ENCODE measurements at places on chromosomes 6 and 20.

GRCh38 chr6:72865467-72865866 lies 243.6 kb downstream of the KCNQ5 start:
- DNase-seq: no peak

GRCh38 chr6:81241126-81242041 lies 511.1 kb downstream of the TENT5A start:
- DNase-seq: no peak

DNA sequence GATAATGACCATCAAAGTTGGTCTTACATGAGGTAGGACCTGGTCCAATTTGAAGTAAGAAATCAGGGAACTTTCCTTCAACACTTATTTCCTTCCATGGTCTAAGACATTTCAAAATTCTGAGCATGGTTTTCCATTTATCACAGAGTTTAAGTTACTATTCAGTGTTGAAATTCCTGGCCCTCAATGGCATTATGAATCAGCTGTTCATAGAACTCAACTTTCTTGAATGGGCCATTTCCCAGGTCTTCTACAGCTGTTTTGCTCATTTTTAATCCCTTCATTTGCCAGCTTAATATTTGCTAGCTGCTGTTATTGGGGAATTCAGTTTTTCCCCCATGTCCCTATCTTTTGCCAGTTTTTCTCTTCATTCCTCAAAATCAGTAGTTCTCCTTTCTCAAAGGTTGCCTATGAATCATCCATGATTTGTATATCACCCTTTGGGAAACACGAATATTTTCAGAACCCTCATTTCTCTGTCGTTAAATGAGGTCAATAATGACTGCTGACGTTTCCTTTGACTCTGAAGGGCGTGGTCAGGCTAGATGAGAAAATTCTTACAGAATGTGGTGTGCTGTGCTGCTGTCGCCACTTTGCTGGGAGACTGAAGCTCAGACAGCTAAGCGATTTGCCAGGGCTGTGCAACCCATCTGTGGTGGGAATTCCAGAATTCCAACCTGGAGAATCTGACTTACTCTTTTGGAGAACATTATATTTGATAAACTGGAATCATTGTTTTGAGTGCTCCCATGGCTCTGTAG lies 216.5 kb upstream of the FLRT3 start:
- no peak for DNase-seq

- no peak for DNase-seq
These were observed 149.7 kb upstream of the TMEM170B start for GRCh38 chr6:11387707-11388430.

- DNase-seq: no peak
These were observed 61.4 kb upstream of the LOC128125822 start for GRCh38 chr6:63510849-63511248.

GRCh38 chr6:49918787-49919186 lies 45.2 kb downstream of the DEFB114 start:
- DNase-seq: no peak

GRCh38 chr6:157614026-157614568 lies 208.9 kb upstream of the SNX9 start:
- DNase-seq: no peak

DNA sequence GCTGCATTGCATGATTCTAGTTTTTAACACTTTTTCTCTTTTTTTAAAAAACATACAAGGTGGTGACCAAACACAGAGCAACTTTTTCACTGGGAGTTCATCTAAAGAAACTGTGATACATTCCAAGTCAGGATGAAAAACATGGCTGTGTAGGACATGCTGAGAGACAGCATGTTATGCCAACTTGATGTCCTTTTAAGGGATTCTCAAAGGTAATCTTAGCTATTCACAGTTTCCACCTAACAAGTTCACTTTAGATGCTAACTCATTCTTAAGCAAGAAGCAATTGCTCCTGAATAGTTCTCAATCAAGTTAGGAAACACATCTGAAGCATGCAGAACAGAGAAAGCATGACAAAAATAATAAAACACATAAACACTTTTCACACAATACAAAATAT lies 3.3 kb downstream of the ASCC3 start:
- no peak for DNase-seq

GRCh38 chr6:42569102-42570028 lies 5.5 kb downstream of the UBR2 start:
- DNase-seq: no peak

DNA sequence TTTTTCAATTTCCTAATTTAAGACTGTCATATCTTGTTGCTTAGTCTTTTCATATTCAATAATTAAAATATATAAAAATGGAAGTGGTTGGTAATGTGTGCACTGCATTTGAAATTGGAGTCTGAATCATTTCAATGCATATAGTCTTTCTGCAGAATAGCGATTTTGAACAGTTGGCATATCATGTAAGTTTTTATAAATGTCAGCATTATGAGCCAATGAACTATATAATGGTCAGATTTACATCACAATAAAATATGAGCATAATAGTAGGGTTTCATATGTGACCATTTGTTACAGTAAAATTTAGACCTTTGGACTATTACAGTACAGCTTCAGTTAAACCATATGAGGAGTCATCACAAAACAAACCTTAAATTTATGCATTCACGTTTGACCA lies 4.3 kb downstream of the RAB32 start:
- DNase-seq: no peak

GRCh38 chr6:10542213-10542612 lies 21.1 kb downstream of the GCNT2 start:
- no peak for DNase-seq

DNA sequence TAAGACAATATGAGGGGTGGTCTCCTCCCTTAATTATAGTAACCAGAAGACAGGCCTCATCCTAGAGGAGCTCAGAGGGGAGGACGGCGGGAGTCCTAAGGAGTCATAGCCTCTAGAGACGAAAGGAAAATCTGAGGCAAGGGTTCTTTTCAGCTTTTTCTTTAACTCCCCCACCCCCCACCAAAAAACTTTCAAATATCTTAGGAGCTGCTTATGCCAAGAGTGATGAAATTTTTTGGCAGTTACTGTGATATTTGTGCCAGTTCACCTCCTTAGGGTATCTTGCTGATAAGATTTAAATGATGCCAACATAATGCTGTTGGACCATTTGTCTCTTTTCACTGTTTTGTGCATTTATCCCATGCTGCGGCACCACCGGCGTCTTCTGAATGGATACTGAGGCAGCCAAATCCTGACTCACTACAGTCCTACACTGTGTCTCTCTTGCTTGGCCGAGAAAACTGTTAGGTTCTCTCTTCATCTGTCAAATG lies 44.5 kb upstream of the DSE start:
- no peak for DNase-seq

DNA sequence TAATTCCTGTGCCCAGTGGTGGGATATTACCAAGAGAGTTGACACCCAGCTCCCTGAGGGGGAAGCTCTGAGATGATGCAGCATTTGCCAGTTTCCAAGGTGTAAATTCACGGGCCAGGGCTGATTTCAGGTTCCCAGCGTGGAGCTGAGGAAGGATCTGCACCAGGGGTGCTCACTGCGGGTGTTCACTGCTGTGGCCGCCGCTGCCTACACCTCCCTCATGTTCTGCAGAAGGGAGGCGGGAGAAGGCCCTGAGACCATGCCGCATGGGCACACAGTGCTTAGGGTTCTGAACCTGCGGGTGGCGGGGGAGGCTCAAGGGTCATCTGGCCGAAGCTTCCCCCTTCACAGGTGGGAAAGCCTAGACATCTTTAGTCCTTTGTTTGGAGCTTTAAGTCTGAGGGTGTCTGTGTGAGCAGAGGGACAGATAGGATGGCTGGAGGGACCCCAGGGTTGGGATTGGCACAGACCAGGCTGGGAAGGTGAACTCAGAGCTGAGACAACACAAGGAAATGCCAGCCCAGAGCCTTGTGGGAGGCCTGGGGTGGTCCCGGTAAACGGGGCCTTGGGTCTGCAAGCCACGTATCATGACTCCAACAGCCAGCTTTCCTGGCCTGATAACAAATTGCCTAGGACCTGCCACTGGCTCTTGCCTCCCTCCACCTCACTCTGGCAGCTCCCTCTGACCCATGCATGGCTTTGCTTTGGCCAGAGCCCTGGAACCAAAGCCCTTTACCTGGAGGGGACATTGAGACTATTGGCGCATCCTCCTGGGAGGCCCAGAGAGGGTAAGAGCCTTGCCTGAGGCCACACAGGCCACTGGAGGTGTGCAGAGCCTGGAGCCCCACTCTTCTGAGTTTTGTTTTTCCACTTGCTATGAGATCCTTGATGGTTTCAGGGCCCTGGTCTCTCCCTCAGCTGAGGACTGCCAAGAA lies 40.4 kb downstream of the SYNJ2 start:
- DNase-seq: no peak

DNA sequence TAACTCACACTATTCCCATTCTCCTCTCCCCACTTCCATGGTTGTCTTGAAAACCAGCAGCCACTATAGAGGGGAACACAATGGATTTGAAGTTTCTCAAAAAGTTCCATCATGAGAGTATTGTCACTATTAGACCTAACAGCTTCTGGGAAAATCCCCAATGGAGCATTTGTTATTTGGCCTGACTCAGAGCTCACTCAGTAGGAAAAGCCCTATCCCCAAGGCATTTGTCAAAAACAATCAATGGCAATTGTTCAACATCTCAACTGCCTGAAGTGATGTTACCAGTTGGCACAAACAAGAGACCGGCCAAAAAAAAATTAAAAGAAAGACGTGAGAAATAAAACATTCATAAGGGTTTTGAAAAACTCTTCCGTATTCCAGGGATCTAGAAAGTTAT lies 98.8 kb downstream of the MYLK4 start:
- no peak for DNase-seq

DNA sequence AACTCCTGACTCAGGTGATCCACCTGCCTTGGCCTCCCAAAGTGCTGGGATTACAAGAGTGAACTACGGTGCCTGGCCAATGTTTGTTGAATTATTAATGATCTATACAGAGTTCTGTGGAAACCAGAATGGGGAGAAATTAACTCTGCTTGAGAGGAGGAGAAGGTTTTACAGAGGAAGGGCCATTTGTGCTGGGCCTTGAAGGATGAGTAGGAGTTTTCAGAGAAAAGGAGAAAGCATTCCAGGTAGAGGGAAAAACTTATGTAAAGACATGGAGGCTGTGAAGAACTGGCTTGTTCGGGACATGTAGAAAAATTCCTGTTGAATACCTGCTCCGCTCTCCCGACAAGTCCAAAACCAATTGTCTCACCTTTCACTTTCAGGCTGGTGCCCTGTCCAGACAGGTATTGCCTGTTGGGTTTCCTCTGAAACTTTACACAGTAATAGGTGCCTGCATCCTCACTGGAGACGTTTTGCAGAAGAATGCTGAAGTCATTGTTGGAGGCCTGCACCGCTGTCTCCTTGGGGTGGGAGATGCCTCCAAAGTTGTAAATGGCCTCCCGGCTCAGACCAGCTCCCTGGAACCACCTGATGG lies 11.3 kb upstream of the NSFL1C start:
- DNase-seq: no peak

- no peak for DNase-seq
These were observed 18.2 kb downstream of the TMEM242 start for GRCh38 chr6:157304899-157305663.

- no peak for DNase-seq
These were observed 360.8 kb upstream of the MANEA start for GRCh38 chr6:95216555-95216954.

DNA sequence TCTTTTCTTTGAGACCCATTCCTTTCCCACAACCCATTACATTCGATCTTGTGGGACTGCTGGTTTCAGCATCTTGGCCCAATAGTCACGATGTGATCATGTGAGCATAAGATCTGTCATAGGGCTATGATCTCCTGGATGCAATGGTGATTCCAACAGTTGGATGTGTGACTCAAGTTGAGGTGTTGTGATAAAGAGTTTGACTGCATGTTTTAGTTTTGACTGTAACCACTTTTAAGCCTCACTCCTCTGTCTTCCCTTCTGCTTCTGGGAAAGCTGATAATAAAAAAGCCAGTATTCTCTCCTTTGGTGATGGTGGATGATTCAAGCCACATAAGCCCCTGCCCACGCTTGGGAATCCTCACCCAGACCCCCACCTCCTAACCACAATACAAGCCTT lies 117.0 kb upstream of the ASCC3 start:
- DNase-seq: no peak

DNA sequence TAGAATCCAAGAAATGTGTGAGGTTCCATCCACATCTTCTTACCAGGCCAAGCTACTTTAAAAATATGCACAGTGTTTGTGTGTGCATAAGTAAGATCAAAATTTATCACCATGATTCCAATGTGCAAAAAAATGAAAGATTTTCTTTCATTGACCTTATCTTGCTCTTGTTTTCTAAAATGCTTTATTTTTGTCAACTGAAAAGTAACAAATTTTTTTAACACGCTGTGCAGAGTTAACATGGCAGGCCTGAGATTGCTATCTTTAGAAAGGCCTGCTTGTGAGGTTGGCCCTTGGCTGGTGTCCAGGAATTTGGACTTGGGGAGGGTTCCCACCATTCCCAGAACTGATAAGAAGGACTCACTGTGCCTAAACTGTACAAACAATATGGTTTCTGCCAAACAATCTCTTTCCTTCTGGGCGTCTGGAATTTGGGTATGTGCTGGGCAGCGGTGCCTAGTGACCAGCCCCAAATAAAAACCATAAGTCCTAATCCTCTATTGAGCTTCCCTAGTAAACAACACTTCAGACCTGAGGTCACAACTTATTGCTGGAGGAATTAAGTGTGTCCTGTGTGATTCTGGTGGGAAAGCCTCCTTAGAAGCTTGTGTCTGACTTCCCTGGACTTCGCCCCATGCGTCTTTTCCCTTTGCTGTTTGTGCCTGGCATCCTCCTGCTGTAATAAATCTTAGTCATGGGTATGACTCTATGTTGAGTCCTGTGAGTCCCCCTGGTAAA lies 19.8 kb upstream of the MYLIP start:
- no peak for DNase-seq

DNA sequence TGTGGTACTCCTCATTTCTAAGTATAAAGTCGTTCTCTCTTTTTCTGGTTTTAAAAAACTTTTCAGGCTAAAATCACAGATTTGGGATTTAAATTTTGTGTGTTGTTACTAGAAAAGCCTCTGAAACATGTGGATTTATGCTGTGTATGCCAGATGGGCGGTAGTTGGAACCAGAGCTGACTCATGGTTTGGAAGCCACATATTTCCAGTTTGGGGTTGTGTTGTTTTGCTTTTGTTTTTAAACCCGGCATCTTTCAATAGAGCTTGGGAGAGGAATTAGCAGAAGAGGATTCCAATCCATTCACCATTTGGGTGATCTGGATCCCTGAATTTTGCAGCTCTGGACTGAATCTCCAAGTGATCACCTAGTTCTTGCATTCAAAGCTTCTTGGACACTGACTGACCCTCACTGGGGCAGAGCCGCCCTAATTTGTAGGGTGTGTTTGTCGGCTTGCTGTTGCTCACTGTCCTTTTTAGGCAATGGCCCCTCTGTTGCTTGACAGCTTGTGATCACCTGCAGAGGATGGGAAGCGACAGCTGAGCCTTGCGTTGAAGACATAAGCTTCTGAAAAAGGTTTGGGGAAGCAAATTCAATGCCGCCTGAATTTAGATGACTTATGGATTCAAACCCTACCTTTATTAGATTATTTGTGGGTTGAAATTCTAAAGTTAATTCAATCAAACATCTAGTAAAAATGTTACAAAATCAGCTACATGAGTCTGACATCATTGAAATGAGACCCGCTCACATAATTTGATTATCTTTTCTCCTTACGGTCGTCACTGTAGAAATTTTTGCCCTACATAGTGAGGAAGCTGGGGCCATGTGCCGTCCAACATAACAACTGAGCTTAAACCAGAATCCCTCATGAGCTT lies 79.9 kb upstream of the CD83 start:
- no peak for DNase-seq

Data from GM06990 (cell line).